ENCODE measurements at places on chromosomes 11 and 22. TPM values are rescaled to one million over a fixed set of nuclear protein-coding genes. Genes with fewer than 3 reads are reported as not detected.

GRCh38 chr22:47626428-47627390, 864.3 kb downstream of the TBC1D22A start:
- H3K4me1 ChIP-seq = no peaks in the 10 kb centered on the region
- no peaks in the 10 kb centered on the region for H3K36me3 ChIP-seq
- peaks cover 4% of the 10 kb centered on the region for H3K27me3 ChIP-seq
- DNase-seq = no peak
- no peak overlapping the region for H3K4me3 ChIP-seq

DNA sequence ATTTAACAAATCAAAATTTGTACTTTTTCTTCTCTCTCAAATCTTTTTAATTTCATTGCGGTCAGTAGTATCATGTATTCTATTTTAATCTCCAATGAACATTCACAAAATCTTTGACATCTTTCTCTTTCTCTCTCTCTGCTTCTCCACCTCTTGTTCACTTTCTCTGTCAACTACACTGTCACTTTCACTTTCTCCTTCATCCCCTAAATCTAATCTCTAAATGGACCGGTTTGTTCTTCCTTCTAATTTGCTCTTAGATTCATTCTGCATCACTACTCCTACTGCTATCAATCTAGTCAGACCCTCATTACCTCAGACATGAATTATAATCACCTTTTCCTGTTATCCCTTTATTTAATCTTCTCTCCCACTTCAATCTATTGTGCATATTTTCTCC, 18.6 kb downstream of the CCDC73 start:
- peaks cover 8% of the 10 kb centered on the region for H3K4me1 ChIP-seq
- no peak overlapping the region for H3K27ac ChIP-seq
- H3K36me3 ChIP-seq = no peaks in the 10 kb centered on the region
- no peak for DNase-seq

Gene DDI1
- 0.17 TPM for polyA plus RNA-seq

Gene KCNK4
- not detected for polyA plus RNA-seq

All from immature natural killer cell (primary cell).